ENCODE measurements at places on chromosomes 6 and 20.

DNA sequence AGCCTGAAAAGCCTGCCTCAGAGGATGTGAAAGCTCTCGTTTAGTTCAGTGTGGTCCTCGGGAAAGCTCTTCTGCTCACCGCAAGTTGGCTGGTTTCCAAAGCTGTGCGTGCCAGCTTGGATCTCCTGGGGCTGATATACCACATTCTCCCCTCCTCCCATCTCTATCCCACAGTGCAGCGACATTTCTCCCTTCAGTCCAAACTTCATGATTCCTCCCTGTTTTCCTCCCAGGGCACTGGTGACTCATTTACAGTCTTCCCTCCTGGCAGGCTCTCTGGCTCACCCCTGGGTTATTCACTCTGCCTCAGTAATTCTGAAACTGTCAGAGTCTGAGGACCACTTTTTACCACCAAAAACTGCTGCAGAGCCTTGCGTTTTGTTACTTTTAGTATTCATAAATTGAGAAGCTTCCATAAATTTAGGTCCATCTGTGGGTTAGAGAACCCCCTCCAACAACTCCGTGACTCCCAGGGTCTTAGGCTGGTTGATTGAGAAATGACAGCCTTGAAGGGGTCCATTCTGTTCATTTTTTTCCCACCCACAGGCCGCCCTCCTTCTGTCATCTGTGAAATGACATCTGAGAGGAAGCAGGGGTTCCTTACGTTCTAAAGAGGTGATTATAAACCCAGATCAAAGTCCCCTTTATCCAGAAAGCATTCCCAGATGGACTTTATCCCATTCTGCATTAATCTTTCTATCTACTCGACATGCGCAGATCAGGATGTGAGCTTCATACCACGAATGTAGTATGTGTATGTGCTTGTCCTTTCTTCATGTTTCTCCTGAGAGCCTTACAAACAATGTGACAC, 6.1 kb downstream of the TRIM10 start:
- no peak for DNase-seq

- DNase-seq = no peak
Measured at GRCh38 chr6:1502041-1502440, 107.7 kb upstream of the FOXC1 start.

- DNase-seq = no peak
Measured at GRCh38 chr6:140976806-140977205, 1155.9 kb upstream of the GJE1 start.

GRCh38 chr6:168371185-168371584, 51.6 kb upstream of the DACT2 start:
- no peak for DNase-seq

GRCh38 chr20:21623781-21624094, 81.7 kb upstream of the PAX1 start:
- DNase-seq = no peak

GRCh38 chr6:116456927-116457326, 4.2 kb upstream of the CALHM6 start:
- DNase-seq = no peak

GRCh38 chr6:138540468-138540867, 41.2 kb upstream of the NHSL1 start:
- no peak for DNase-seq

DNA sequence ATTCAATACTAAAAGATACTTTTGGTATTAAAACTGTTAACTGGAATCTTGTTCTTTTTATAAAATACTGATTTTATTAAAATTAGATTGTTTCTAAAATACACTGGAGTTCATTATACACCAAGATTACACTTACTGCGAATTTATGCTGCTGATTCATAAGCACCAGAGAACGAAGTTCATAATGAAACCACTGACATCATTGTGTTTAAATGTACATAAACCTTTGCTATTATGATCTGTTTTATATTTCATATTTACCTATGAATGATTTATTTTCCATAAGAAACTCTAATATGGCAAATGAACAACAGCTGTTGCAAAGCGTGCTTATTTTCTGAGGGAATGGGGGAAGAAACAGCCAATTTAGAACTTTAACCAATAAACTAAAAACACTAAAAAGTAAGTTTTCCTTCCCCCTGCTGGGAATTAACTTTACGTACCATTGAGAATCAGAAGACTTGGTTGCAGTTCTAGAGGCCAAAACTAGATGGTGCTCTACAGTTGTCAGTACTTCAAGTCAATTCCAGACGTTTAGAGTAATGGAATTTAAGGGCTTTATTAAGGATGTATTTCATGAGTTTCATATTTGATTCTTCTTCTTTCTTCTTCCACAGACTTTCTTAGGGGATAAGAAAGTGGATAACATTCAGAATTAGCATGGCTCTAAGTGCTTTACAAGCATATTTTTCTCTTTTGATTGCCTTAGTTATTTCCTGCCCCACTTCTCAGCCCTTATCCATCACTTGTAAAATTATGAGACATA, 30.8 kb upstream of the COL19A1 start:
- no peak for DNase-seq

- DNase-seq = no peak
Measured at GRCh38 chr6:163392533-163392932, 22.0 kb upstream of the QKI start.

GRCh38 chr6:154232013-154232910, 124.3 kb downstream of the IPCEF1 start:
- DNase-seq = no peak

GRCh38 chr6:29295181-29295585, 6.3 kb upstream of the OR14J1 start:
- DNase-seq = no peak

DNA sequence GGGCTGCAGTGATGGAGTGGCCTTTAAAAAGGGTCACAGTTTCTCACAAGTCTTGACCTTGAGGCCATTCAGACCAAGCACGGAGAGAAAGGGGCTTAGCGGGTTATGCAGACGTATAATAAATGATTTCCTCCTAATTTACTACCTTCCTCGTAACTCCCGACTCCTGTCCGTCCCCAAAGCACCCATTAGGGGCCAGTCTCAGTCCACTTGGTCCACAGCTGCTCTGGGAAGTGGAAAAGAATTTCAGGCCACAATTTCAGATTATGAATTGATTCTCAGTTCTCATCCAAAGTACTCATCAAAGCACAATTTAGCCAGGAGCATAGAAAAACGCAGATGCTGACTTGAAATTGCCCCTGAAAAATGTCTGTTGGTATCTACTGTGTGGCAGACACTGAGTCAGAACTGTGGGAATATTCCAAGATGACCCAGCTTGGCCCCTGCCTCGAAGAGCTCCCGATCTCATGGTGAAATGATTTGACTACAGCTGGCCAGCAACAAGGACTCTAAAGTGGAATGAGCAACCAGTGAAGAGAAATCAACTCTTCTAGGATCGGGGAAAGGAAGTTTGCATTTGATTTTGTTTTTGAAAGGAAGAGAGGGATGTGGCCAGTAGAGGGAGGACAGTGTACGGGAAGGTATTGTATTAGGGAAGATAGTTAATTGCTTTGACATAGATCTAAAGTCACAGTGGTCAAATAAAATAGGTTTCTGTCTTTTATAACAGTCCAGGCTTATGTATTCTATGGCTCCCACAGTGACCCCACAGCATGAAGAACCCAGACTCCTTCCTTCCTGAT, 15.2 kb upstream of the STK35 start:
- DNase-seq = no peak

DNA sequence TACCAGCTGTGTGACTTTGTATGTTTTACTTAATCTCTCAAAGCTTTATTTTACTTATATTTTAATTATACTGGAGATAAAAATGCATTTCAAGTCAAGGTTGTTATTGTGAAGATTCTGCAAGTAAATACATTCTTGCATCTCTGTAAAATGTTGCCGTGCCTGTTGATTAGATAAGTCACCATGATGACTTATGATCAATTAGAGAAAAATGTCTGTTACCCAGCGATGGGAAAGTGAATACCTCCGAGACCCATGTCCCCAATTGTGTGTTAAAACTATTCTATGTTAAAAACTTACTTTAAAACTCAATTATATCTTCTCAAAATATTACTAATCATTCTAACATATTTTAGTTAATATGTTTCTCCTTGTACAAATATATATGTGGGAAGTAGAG, 39.9 kb downstream of the MYB start:
- no peak for DNase-seq

- DNase-seq = no peak
Measured at GRCh38 chr6:124607119-124607627, 355.1 kb upstream of the RNF217 start.

- no peak for DNase-seq
Measured at GRCh38 chr6:131451321-131452144, 121.5 kb upstream of the ARG1 start.

DNA sequence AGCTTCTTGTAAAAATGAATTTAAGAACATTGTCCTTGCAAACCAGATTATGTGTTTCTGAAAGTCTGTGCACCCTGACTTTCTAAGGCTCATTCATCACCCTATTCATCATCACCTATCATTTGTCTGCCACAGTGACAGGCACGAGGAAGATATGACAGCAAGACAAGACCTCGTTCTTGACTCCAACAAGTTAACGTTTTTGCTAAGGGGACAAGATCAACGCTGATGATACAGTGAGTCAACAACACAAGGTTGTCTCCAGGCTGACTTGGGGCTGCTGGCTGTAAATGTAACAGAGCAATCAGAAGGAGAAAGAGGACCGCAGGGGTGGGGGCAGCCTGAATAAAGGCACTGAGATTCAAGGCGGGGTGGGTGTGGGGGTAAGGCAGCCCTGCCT, 94.2 kb downstream of the FOXC1 start:
- DNase-seq = no peak
